Left ventricle myocardium superior (tissue), 1 donor: ENCODE measurements at places on chromosomes 6 and 20. TPM values are rescaled to one million over a fixed set of nuclear protein-coding genes. Genes with fewer than 3 reads are reported as not detected.
A peak's percentile ranks its signal among the peaks of the same experiment; 100 is the strongest.

Gene ZFP57
- total RNA-seq = not detected

Gene VSX1
- total RNA-seq = not detected

Gene CTSA
- total RNA-seq = 123 TPM

Gene ADGB
- not detected for total RNA-seq

Gene SNAP91
- 1.3 TPM for total RNA-seq

Gene HCK
- total RNA-seq = 4.4 TPM

Gene NT5DC1
- 55.0 TPM for total RNA-seq

Gene ERVFRD-1
- total RNA-seq = 0.12 TPM

Gene PCK1
- 0.62 TPM for total RNA-seq

Gene TCP11
- total RNA-seq = not detected

Gene POLR1H
- total RNA-seq = 16.1 TPM

Gene PRL
- not detected for total RNA-seq

GRCh38 chr20:59211208-59211765, 47.7 kb downstream of the ZNF831 start:
- no peak for DNase-seq

- no peak for DNase-seq
These were observed 20.1 kb upstream of the TCP11 start for GRCh38 chr6:35161266-35161665.

DNA sequence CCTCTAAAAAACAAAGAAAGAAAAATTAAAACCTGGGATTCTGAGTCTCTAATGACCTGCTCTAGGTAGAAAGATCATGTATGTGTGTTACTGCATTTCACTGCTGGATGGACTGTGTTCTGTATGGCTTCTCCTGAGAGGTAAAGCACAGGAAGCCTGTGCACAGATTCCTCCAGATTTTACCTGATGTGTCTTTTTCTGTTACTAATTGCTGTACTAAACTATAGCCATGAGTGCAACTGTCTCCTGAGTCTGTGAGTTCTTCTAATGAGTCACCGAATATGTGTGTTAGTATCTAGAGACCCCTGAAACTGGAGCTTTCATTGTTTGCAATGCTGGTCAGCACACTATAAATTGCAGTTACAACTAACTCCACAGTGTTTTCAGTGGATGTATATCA, 270.8 kb downstream of the CDKAL1 start:
- no peak for DNase-seq

DNA sequence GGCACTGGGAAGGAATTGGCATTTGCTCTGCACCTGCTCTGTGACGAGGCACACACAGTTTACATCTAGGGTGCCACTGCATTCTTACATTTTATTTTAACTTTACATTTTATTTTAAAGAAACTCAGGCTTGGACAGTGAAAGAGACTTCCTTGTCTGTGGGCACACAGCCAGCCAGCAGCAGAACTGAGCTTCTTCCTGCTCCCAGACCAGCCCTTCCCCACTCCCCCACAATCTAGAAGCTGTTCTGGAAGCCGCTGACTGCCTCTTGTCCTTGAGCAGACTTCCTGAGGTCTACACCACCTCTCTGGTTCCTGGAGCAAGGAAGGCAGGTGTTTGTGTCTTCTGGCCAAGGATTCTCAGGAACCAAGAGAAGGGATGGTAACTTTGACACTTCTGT, 27.9 kb upstream of the CD93 start:
- DNase-seq = peak; percentile 66

GRCh38 chr6:113361014-113361645, 496.0 kb upstream of the MARCKS start:
- DNase-seq = no peak

GRCh38 chr6:15875797-15876196, 213.0 kb upstream of the DTNBP1 start:
- no peak for DNase-seq

DNA sequence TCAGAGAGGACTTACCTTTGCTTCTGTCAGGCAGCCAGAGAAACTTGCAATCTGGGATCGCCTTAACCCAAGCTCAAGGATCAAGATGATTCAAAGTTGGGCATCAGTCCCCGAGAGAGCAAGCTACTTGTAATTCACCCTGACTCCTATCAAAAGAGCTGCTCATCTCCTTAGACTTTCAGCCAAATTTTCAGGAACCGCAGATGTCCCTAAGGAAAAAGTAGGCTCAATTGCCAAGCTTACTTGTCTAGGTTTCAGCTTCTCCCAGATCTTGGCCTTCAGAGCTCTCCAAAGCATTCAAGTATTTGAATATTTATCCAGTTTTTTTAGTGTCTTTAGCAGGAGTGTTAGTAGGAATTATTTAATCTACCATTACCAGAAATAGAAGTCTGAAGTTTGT, 434.1 kb upstream of the MMS22L start:
- DNase-seq = no peak

- no peak for DNase-seq
These were observed 3.2 kb upstream of the SMOC2 start for GRCh38 chr6:168437751-168438150.

DNA sequence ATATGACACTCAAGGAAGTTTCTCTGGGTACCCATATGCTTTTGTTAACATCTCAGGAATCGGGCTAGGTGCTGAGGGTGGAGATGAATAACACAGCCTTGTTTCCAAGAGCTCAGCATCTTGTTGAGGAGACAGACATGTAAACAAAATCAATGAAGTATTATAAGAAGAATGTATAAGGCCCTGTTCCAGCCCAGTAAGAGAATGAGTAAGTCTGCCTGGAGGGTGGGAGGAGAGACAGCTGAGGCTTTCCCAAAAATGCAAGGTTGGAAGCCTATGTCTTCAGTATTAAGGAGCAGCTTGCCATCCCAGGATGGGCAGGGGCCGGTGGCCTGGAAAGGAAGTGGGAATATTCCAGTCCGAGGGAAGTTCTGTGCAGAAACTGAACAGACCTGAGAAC, 615.3 kb upstream of the BTBD3 start:
- DNase-seq = no peak

GRCh38 chr6:130574146-130574545, 208.3 kb downstream of the TMEM200A start:
- DNase-seq = no peak

GRCh38 chr6:25326960-25327359, 47.8 kb downstream of the CARMIL1 start:
- no peak for DNase-seq

DNA sequence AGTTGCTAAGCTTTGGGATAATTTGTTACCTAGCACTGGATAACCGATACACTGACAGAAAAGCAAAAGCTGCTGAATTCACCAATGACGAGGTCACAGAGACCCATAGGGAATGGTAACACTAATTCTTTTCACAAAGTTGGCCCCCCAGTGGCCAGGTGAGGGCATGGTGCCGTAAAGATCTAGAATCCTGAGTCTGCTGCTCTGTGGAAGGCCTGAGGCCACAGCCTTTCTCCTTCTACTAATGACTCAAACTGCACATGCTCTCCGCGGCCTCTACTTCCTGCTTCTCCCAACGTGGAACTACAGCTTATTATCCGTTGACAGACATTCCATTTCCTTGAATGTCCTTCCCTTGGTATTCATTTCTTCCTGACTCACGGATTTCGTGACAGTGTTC, 127.1 kb downstream of the OPRM1 start:
- DNase-seq = no peak

DNA sequence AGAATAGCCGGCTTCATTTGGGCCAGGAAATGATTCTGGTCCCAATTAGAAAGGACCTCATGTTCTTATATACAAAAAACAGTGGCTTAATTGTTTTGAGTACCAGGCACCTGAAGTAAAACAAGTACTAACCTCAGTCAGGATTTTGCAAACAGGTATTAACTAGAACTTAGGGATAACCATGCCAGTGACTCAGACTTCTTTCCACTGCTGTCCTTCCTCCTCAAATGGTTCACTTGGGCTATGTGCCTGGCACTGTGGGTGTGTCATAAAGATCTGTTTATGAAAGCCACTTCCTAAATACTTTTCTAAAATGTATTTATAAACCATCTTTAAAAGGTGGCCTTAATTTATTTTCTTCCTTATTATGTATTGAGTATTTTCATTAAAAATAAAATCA, 10.7 kb downstream of the CLDN20 start:
- no peak for DNase-seq

DNA sequence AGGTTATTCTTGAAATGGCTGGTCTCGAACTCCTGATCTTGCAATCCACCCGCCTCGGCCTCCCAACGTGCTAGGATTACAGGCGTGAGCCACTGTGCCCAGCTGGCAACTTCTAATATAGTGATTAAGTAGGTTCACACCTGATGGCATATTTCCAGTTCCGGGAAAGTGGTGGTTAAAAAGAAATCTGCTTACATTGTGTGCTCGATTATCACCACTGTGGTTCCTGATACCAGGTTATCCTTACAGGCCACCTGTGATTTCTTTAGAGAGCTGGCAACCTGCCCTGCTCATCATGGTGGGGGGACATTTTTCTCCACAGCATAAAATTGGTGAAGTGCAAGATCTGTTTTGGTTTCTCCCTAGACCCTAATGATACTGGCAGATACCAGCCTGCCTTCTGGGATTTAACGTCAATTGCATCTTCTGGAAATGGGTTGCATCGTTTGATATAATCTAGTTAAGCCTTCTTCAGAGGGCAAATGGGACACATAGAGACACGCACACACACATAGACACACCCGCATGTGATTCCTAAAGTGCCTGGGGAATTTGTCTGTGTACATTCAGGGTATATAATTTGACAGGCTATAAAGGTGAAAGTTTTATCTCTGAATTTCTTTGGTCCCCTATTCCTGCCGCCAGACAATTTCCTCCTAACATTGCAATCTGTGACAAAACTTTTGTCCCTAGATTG, 49.7 kb upstream of the CITED2 start:
- DNase-seq = no peak

DNA sequence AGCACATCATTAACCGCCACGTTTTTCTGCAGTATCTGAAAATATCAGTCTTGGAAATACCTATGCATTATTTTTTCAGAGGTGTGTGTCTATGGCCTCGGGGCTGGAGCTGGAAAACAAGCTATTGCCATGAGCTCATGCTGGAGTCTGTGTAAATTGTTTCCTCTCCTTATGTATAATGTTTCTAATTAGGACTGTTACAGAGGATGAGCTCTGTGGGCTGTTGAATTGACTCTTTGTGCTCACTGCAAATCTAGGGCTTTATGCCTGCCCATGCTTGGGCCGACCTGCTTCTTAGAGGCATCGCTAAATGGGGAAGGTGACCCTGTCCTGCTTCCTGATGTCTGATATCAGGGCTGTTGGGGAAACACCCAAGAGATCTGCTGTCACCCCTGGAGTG, 80.8 kb upstream of the SLC22A16 start:
- no peak for DNase-seq

DNA sequence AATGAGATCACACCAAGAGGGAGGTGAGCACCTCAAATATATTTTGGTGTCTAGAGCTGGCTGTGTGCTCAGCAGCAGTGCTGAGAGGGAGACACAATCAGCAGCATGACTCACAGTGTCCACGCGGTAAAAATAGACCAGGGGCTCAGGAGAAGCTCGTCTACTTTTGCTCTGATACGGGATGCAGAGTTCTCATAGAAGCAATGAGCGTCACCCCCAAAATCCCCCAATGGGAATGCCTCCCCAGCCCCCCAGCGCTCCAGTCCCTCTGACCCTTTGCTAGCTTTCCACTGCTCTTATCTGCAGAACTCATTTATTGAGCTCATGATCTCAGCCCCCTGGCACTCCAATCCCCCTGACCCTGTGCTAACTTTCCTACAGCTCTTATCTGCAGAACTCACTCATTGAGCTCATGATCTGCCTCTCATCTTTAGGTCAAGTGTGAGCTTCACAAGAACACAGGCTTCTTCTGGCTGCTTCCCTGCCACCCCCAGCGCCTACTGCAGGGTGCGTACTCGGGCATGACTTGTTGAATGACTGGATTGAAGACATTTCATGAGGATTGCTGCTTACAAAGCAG, 34.0 kb downstream of the SYNDIG1 start:
- DNase-seq = peak; percentile 56

DNA sequence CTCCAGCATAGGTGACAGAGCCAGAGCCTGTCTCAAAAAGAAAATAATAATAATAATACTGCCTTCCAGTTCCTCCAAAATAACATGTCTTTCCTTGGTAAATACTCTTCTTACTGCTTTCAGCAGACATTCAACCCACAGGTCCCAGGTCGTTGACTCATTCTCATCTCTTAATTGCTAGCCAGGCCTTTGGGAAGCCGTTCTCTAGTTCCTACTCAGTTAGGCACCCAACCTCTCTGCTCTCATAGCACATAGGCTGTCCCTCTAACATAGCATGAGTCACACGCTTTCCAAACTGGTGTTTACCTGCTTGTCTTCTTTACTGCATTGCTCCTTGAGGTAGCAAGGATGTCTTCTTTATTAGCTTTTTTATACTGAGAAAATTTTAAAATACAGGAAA, 98.8 kb downstream of the LAMA2 start:
- no peak for DNase-seq

DNA sequence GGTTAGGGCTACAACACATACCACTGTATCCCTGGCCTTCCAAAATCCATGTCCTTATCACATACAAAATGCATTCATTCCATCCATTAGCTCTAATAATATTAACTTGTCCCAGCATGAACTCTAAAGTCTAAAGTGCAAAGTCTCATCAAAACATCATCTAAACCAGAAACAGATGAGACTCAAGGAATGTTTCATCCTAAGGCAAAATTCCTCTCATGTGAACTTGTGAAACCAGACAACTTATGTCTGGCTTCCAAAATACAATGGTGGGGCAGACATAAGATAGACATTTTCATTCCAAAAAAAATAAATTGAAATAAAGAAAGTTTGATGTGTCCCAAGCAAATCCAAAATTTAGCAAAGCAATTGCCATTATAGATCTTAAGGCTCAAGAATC, 257.4 kb downstream of the HTR1B start:
- no peak for DNase-seq

- no peak for DNase-seq
These were observed 359.1 kb downstream of the QKI start for GRCh38 chr6:163773646-163774045.
